ENCODE measurements at places on chromosomes 11 and 22.

- no peak for DNase-seq
Measured at GRCh38 chr11:65611028-65611757, 2.8 kb downstream of the MAP3K11 start.

DNA sequence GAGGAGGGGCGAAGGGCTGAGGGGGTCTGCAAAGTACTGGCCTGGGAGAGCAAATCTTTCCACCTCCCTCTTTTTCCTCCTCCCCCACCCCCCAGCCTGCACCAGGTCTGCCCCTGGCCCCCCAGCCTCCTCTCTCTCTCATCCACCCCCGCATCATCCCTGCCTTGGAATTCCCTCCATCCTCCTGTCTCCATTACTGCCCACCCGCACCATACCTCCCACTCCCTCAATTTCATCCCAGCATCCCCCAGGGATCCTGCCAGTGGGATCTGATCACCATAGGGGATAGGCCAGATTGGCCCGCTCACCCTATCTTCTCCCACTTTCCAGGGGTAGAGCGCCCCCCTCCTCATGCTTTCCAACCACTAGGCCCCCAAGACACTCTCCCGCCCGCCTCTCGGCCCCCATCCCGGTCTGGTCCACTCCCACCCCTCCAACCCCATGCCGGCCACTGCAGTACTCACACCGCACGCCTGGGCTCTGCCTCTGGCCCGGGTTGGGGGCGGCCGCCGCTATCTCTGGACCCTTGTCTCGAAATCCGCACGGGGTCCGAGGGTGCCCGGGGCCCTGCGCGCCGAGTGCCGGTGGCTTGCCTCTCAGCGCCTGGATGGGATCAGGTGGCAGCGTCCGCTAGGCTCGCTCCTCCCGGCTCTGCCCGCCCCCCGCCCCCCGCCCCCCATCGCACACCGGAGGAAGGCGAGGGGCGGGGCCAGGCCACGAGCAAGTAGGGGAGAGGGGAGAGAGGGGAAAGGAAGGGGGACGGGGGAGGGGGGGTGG is at the start of gene GAL3ST3:
Gene GAL3ST3 (minus strand): TSS at position 615 of the 777 bp plus-strand sequence. CDS start 3,746 bp downstream, outside the sequence.
- no peak for DNase-seq

DNA sequence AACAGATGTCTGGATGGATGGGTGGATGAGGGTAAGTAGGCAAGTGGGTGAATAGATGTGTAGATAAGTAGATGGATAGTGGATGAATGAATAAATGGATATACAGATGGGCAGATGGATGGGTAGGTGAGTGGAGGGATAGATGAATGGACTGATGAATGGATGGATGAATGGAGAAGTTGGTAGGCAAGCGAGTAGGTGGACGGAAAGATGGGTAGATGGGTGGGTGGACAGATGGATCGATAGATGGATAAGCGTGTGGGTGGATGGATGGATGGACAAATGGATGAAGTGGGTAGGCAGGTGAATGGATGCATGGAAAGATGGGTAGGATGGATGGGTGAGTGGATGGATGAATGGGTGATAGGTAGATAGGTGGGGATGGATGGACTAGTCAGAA is 393.2 kb downstream of the SHANK2 start:
- DNase-seq: no peak

DNA sequence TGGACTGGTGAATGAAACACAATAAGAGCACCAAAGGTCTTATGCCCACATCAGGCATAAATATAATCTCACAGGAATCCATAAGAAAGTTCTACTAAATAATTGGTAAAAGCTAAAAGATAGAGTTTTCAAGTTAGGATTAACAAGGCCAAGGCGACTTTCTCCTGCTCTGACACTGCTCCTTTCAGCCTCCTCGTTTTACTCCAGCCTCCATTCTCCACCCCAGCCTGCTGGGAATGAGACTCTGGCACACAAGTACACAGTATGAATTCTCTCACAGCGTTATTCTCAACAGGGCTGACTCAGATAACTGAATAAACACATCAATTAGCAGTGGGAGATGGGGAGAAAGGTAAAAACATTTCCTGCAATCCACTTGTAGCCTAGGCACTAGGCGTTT is 94.9 kb downstream of the APOL5 start:
- DNase-seq: no peak

Measured in retinal pigment epithelial cell (primary cell).